Kidney capillary endothelial cell (primary cell): ENCODE measurements at places on chromosomes 1 and 21.

DNA sequence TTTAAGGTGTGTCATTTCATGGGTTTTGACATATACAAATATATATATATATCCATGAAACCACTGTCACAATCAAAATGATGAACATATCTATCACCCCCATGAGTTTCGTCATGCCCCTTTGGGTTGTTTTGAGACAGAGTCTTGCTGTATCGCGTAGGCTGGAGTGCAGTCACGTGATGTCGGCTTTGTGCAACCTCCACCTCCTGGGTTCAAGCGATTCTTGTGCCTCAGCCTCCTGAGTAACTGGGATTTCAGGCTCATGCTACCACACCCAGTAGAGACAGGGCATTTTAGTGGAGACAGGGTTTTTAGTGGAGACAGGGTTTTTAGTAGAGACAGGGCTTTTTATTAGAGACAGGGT lies 8.0 kb downstream of the HJV start:
- DNase-seq, result no peak

DNA sequence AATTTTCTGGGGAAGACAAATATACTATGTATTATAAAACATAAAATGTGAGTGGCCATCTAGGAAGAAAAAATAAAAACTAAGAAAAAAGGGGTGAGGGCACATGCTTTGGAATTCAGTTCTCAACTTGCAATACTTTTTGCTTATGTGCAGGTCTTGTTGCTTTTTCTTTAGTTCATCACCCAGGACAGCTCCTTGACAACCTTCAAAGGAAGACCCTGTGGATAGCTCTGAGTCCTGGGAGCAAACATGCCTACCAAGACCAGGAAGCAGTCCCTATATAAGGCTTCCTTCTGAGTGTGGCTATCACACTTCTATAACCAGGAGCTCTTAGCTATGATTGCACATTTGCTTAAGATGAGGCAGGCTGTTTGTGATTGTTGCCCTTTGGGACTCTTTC lies 78.0 kb downstream of the WDR64 start:
- DNase-seq, result no peak

DNA sequence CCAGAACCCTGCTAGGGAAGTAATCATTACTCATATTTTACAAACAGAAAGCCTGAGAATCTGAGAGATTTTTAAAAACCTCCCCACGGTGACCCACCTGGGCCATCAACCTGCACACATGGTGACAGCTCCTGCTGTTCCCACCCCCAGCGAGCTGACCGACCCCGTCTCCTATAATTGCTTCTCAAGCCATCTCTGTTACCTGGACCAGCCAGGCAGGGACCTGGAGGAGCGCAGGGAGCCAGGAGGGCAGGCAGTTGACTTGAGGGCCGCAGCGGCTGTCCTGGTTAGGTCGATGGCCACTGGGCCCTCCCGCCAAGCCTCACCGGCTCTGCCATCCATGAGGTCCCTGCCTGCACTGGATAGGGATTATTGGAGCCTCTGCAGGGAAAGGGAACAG lies 7.7 kb downstream of the TFF2 start:
- DNase-seq, result no peak

- no peak for DNase-seq
These were observed 73.0 kb downstream of the CD46 start for GRCh38 chr1:207824691-207825408.

- no peak for DNase-seq
These were observed 298.2 kb upstream of the LRRC7 start for GRCh38 chr1:69269491-69269890.

GRCh38 chr1:213523781-213524398 lies 463.9 kb upstream of the PROX1 start:
- no peak for DNase-seq

GRCh38 chr21:46461909-46462308 lies 3.2 kb downstream of the DIP2A start:
- DNase-seq, result no peak

GRCh38 chr1:225851805-225852204 lies 30.4 kb downstream of the TMEM63A start:
- no peak for DNase-seq

GRCh38 chr1:201164645-201165044 lies 10.4 kb upstream of the TMEM9 start:
- no peak for DNase-seq

DNA sequence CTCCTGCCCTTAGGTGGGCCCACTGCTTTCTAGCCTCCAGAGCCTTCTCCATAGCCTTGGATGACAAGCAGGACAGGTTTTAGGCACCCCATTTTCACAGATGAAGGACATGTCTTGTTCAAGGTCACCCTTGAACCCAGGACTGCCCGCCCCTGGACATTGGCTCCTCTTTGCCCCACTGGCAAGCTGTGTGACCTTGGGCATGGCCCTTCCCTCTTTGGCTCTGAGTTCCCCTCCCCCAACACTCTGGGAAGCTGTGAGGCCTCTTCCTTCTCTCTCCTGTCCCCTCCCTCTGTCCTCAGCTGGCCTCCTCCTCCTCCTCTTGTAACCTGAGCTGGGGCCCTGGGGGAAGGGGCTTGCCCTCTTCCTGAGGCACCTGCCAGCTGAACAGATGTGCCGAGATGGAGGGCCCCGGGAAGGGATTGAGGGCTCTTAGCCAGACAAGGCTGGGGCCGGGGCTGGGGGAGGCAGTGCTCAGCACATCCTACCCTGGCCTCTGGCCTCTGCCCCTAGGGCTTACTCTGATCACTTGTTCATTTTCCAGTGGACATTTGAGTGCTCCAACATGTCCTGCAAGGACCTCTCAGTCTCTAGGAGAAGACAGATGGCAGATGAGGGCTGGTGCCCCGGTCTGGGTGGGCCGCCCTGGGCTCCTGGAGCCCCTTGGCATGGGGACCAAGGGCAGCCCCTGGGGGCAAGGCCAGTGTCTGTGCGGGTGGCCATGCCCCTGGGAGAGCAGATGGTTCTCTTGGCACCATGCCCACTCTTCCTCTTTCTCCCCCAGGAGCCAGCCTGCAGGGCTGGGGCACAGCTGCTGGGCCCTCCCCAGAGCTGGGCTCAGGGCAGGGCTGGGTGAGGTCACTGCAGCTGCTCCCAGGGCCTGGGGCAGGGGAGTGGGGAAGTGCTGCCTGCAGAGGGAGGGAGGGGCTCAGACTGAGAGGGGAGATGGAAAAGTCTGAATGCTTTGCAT lies 10.7 kb downstream of the FOXO6 start:
- DNase-seq, result no peak

GRCh38 chr1:220970311-220970710 lies 91.1 kb downstream of the HLX start:
- DNase-seq, result no peak

GRCh38 chr1:32144033-32144432 lies 35.4 kb upstream of the TXLNA start:
- no peak for DNase-seq
